ENCODE measurements at places on chromosomes 12 and 14.

DNA sequence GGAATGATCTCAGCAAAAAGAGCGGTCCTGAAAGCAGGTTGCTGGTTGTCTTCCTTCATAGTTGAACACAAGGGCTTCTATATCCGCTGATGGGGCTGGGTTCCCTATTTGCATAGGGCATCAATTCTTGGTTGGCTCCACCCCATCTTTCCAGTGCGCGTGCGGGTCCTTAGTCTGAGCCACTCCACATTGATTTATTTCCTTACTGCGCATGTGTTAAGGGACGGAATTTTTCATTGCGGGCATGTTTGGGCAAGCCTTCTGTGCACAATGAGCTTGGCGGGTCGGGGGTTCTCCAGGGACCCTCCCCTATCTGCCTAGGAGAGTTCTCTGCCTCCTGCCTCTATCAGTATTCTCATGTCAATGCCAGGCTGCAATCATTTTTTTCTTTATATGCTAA, 21.2 kb upstream of the DLGAP5 start:
- no peak for DNase-seq

- DNase-seq = no peak
Observed at GRCh38 chr12:129357233-129357632, 504.0 kb downstream of the GLT1D1 start.

DNA sequence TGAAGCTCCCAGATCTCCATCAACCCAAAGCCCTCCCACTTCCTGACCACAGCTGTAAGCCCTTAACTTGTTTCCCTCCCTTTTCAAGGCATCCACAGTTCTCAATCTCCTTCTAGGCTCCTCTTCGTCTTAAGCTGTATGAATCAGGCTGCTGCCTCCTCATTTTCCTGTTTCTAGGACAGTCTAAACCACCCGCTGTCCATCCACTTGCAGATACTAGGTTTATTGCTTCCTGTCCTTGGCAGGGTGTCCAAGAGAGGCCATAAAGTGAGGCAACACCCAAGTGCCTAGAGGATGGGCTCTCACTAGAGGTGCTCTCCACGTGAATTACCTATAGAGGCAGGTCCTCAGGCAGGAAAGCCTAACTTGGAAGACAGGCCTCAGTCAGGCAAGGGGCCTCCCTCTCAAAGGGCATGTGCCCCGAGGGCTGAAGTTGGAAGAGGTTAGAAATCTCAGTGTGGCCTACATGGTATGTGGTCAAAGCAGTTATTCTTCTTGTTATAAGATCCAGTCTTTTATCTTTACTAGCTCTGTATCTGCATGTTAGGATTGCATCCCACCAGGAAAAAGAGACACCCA, 8.8 kb upstream of the TMEM106C start:
- DNase-seq = no peak

DNA sequence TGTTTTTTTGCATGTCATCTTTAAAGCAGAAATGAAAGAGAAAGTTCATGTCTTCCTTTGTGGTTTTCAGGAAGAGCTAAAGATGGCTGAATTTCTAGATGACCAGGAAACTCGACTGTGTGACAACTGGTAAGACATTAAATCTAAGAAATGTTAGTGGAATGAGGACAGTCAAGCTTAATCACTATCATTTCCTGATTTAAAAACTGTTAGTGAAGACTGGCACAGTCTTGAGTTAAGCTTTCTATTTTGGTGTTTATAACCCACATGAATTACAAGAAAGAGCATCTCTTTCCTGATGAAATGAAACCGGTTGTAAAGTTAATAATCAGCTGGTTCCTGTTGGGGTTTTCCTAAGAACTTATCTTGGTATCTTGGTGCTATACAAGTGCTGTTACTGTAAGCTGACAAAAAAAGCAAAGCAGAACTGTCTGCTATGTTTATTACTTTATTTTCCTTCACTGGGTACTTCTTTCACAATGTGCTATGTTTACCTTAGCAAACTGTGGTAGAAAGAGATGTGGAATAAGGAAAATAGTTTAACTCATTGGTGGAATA, 5.2 kb downstream of the TRAFD1 start:
- DNase-seq = no peak

DNA sequence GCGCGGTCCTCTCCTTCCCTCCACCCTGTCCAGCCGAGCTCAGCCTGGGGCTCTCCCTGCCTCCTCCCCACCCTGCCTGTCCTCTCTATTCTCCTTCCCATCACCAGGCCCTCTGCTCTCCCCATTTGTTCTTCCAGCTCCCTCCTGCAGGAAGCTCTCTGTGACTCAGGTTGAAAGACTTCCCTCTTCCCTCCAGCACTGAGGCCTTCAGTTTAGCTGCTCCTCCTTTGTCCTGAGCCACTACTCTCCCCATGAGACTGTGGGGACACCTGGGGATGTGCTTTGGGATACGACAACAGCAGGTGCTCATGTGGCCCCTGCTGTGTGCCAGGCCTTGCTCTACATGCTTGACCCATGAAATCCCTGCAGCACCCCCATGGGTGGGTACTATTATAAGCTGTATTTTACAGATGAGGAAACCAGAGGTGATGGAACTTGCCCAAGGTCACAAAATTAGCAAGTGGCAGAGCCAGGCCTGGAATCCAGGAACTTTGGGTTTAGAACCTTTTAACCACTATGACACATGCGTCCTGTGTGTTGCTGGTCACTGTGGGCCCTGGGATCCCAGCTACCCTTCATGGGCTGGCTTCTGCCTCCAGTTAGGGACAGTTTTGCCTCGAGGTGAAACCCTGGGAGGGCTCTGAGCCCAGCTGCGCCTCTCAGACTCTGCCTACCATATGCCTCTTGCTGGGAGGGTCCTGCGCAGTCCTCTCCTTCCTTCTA, 5.5 kb downstream of the KRT80 start:
- no peak for DNase-seq

DNA sequence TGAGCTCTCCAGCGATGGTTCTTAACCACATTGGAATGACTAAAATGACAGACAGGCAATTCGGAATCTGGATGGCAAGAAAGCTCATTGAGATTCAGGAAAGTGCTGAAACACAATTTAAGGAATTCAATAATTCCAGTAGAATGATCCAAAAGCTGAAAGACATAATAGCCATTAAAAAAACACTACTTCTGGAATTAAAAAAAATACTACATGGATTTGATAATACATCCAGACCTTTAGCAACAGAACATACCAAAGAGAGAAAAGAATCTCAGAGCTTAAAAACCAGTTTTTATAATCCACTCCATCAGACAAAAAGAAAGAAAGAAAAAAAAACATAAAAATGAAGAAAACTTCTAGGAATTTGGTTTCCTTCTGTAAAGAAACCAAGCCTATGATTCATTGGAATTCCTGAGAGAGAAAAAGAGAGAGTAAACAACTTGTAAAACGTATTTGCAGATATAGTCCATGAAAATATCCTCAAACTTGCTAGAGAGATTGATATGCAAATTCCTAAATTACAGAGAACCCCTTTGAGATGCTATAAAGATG, 52.8 kb downstream of the SLCO1B1 start:
- no peak for DNase-seq

GRCh38 chr12:116434155-116435011, 124.8 kb upstream of the MAP1LC3B2 start:
- no peak for DNase-seq

- no peak for DNase-seq
Observed at GRCh38 chr12:84912198-84913128, at the start of gene SLC6A15. Gene SLC6A15, minus strand, starts transcription at chr12:84912799. Its CDS starts 20,679 bp downstream, at chr12:84892120.

DNA sequence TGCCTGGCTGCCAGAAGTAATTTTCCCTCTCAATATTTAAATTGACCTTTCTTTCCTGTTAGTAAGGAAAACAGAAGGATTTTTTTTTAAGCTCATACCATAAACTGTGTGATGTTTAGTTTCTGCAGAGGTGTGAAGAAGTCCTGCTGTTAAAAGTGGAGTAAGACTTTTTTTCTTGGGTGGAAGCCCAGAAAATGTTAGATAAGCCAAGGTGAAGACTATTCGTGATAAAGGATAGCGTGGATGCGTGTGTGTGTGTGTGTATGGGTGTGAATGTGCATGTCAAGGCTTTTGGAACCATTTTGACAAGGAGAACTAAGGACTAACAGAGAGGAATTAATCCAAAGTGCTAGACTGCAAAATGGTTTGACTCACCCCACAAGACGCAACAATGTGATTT, 152.9 kb upstream of the SEL1L start:
- no peak for DNase-seq

- DNase-seq = no peak
Observed at GRCh38 chr12:115227137-115227615, 543.2 kb upstream of the TBX3 start.

DNA sequence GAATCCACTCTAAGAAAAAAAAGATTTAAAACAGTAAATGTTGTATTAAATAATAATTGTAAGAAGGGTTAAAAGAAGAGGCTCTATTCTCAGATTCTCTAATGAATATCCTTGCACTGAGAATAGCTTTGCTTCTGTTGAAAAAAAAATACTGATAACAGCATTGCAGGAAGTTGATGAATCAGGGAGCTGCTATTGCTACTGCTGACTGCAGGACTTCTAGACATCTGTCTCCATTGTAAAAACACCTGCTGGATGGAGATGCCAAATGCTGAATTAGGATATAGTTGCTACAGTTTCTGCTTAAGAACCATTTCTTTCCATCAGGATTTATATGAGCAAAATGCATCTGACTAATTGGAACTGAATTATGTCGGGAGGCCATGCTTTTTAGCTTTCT, 50.3 kb upstream of the ANP32D start:
- no peak for DNase-seq

GRCh38 chr12:38508246-38508645, 191.7 kb downstream of the ALG10B start:
- DNase-seq = no peak

DNA sequence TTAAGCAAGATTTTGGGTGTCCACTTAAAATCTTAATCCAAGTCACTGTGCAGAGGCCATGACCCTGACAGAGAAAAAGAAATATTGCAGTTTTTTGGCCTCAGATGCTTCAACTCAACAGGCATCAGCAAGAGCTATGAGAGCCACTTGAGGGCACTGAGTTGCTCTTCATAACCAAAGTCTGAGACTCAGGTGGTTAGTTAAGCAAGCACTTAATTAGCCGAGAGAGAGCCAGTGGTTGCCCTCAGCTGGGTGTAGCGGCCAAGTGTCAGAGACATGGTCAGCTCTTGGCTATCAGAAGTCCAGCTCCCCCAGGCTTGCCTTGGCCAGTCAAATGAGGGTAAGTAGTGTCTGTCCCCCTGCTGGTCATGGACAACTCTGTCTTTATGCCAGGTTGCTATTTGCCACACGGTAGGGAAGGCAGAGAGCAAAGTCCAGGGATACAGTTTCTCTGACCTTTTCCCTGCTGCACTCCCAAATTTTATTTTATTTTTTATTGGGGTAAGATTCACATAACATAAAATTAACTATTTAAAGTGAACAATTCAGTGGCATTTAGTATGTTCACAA, 9.0 kb upstream of the KRT71 start:
- DNase-seq = no peak

- DNase-seq = no peak
Observed at GRCh38 chr14:63477556-63477955, 65.6 kb downstream of the PPP2R5E start.

Measured in GM18507 (cell line).